NCI-H1436 treated with DMSO at 0.1 percent for 48 hours (cell line): ENCODE measurements at places on chromosomes 4 and X.

- no peak for DNase-seq
Observed at GRCh38 chr4:102687982-102688433, 72.8 kb downstream of the MANBA start.

GRCh38 chr4:48558819-48559218 is 68.8 kb downstream of the ZAR1 start:
- DNase-seq: no peak

- DNase-seq: no peak
Observed at GRCh38 chr4:11106190-11106589, 322.5 kb downstream of the HS3ST1 start.

DNA sequence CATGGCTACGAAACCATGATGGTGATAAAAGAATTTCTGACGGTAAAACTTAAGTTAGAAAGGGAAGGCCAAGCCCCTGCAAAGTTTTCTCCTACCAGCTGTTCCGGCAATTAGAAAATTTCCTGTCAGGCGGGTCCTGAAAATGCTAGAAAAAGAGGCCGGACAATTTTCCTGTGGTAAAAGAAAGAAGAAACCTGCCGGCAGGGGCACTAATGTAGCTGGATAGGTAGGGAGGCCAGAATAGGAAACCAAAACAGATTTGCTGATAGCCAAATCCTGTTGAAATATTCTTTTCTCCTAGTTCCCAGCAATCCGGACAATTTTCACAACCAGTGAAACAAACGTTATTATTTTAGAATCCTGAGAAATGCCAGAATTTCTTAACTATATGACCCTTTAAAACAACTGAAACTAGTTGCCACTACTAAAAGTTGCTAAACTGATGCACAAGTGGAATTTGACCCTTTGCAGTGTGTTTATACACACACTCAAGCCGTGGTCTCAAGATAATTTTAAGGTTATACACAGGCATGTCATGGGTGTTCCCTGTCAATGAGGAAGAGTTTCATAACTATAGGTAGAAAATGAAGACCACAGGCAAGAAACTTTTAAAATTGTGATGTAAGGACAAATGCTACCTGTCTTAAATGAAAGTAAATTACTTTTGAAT is 47.7 kb downstream of the RPS6KA3 start:
- DNase-seq: no peak

DNA sequence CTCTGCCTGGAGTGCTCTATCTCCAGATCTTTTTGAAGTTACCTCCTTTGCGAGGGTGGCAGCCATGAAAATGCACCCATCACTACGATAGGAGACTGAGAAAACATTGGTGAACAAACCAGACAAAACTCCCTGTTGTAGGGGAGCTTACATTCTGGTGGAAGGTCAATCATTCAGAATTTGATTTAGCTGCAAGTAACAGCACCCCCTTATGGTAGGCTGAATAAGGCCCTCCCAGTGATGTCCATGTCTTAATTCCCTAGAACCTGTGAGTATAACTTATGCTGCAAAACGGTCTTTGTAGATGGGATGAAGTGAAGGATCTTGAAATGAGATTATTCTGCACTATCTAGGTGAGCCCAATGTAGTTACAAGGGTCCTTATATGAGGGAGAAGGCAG is 5.6 kb upstream of the TEC start:
- DNase-seq: peak; percentile 1

DNA sequence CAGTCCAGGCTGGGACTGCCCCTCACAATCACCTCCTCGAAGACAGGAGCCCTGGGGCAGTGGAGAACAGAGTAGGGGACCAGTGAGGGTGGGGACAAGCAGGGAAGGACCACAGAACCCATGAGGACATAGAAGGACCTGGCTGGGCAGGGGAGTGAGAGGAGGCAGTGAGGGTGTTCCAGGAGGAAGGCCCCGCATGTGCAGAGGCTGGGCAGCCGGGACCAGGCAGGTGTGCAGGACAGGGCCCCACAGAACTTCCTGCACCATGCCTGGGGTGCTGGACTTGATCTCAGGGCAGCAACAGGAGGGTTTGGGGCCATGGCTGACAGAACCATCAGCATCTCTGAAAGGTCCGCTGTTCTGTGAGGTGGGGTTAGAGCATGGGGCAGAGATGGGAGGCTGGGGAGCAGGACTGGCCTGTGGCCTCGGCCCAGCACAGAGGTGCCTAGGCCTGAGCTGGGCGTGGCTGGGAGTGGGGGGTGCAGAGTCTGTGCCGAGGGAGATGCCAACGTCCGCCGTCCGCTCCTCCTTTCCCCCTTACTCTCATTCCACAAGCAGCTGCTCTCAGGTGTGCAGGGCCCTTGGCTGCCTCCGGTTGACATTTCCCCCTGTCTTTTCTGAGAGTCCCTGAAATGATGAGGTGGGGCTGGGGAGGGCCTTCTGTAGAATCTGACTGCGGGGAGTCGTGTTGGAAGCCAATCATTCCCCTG is 40.8 kb downstream of the EVC start:
- no peak for DNase-seq

DNA sequence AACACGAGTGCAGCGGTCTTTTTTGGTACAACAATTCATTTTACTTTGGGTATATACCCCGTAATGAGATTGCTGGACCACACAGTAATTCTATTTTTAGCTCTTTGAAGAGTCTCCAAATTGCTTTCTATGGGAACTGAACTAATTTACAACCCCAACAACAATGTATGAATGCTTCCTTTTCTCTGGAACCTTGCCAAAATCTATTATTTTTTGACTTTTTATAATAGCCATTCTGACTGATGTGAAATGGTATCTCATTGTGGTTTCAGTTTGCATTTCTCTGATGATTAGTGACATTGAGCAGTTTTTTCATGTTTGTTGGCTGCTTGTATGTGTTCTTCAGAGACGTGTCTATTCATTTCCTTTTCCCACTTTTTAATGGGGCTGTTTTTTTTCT is 240.8 kb downstream of the STK32B start:
- DNase-seq: no peak

DNA sequence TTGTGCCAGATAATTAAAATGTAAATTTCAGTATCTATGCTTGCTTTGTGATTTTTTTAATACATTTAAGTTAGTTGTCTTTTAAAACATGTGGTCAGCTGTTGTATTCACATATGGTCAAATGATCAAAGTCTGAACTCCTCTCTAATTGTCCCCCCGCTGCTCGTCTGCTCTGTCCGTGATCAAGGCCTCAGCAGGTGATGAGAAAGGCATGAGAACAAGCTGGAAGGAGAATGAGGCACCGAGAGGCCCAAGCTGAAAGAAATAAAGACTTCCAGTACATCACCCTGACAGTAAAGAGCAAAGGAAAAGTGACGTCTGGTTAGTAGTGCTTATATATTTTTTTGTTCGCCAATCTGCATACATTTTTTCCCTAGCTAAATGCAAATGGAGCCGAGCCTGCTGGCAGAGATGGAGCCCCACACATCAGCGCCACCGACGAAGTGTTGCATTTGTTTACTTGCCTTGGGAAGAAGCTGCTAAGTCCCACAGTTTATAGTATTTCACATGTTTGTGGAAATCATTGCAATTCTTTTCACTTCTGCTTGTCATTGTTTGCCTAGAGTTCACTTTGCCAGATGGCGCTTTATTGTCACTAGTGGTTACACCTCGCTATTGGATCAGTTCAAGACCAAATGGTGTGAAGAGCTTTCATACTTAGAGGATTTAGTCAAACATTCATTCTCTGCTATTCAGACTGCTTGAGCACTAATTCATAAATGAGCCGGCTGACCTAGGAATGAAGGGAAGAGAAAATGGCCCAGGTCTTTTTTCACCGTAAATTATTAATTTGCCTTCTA is 181.5 kb downstream of the ZIC3 start:
- DNase-seq: no peak

DNA sequence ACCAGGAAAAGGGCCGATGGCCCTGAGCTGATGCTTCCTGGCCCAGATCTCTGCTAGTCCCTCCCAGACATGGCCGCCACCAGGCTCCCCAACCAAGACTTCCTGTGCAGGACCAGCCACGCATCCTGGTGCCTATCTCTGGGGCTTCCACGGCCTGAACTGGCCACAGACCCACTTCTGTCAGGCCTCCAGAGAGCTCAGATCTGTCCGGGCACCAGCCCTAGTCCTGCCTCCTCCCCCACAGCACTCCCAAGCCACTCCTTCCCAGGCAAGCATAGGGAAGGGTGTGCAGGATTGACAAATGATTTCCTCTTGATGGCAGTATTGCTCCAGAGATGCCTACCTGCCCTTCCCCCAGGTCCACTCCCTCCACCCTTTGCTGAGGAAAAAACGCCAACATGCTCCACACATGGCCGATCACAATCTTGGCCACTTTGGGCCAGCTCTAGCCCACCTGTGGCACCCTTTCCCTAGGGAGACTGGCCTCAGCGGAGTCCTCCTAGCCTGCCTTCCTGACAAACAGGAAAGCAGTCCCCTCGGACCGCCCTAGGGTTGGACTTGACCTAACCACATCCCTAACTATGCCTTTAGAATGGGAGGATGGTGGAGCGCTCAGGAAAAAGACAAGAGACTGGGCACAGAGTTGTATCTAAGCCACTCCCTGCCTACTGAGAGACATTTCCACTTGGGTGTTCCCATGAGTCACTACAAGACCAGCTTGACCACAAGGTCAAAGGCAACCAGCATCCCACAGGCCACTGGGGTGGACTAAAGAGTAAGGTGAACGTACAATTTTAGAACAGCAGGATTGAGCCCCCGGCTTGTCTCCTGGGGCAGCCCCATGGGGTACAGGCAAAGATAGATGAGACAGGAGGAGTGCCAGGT is 277.5 kb upstream of the AGTR2 start:
- no peak for DNase-seq

- DNase-seq: no peak
Observed at GRCh38 chr4:25874655-25875054, 11.9 kb upstream of the SEL1L3 start.

GRCh38 chr4:89942811-89943210 is 48.2 kb downstream of the MMRN1 start:
- DNase-seq: no peak

- no peak for DNase-seq
Observed at GRCh38 chr4:2651998-2652397, 104.1 kb downstream of the TNIP2 start.

GRCh38 chr4:54581807-54582206 is 76.0 kb upstream of the KIT start:
- no peak for DNase-seq

GRCh38 chr4:82640540-82640939 is 78.8 kb upstream of the TMEM150C start:
- DNase-seq: no peak

- DNase-seq: no peak
Observed at GRCh38 chrX:100643212-100643611, 787 bp upstream of the SRPX2 start.

DNA sequence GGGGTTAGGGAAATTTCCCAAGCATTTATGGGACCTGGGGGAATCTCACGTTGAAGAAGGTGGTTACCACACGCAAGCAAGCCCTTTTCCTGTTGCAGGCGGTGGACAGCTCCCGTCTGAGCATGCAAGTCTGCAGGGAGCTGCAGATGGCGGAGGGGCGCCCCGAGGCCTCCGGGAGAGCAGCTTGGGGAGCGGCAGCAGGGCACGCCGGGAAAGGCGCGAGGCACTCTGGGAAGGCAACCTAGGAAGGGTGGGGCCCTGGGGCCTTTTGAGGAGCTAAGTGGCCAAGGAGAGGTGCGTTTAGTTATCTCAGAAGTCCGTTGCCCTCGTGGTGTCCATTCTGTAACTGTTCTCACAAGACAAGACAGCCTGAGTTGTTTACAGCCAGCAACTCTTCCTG is 57.0 kb upstream of the SLC25A4 start:
- no peak for DNase-seq

DNA sequence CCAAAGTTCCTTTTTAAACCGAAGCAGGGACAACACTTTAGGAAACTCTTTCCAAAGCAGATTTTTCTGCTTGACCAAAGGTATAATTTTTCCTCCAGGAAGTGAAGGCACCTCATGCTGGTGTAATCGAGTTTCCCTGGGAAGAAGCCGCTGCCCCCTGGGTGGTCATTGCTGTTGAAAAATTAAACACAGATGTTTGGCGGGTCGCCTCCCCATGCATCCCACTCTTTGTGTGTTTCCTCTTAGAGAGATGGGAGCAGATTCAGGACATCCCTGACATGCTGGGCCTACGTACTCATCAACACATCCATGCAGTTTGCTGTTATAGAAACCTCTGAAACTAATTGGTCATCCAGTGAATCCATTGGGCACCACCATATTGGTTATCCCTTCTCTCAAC is 179.2 kb upstream of the HCCS start:
- DNase-seq: no peak

- DNase-seq: no peak
Observed at GRCh38 chr4:74166135-74166534, 8.2 kb downstream of the MTHFD2L start.

GRCh38 chr4:1976416-1977352 is 32.1 kb downstream of the NELFA start:
- DNase-seq: no peak

GRCh38 chrX:149392921-149393320 is 112.2 kb downstream of the IDS start:
- DNase-seq: no peak

- no peak for DNase-seq
Observed at GRCh38 chr4:83536362-83537272, 709 bp downstream of the GPAT3 start.

GRCh38 chr4:119932277-119932676 is 134.4 kb downstream of the MAD2L1 start:
- no peak for DNase-seq

GRCh38 chr4:1628892-1629698 is 55.0 kb downstream of the FAM53A start:
- DNase-seq: no peak

DNA sequence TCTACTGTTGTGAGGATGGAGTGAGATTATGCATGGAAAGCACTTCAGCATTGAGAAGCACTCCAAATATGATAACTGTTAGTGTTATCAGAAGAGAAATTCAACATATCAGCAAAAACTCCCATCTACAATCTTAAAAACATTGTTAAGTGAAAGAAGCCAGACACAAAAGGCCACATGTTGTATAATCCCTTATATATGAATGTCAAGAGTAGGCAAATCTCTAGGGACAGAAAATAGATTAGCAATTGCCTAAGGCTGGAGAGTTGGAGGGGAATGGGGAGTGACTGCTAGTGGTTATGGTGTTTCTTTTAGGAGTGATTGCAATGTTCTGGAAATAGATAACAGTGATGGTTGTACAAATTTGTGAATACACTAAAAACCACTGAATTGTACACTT is 122.5 kb upstream of the LNX1 start:
- DNase-seq: no peak

DNA sequence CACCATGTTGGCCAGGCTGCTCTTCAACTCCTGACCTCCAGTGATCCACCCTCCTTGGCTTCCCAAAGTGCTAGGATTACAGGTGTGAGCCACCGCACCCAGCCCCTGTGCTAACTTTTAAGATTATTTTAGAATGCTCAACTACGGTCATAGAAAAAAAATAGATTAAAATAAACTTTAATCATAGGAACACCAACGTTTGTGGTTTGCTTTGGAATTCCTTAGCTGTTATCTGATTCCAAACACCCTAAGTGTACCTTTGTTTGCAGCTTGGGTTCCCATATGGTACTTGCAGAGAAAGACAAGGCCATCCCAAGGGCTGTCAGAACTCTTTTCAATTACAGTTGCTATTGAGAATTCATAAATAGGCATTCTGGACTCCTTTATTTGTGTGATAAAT is 90.1 kb upstream of the EFHC2 start:
- no peak for DNase-seq
